ENCODE measurements at places on chromosomes 6 and 20.

DNA sequence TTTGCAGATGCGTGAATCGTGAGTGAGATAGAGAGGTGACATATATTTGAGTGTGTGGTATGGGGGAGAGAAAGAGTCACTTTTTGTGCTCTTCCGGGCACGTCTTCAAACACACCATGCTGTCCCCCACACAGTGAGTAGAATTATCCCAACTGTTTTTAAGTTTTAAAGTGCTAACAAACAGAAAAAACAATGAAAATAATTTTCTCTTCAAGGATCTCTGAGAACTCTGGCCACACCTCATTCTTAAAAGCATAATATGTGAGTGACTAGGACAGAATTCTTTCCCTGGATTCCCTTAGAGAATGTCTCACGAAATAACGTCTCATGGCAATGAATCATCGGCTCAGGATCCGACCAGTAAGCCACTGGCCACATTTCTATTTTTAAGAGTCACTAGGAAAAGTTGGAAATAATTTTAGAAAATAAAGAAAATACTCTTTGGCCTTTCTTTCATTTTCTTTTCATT, 235.7 kb upstream of the ZNF217 start:
- no peak for DNase-seq

DNA sequence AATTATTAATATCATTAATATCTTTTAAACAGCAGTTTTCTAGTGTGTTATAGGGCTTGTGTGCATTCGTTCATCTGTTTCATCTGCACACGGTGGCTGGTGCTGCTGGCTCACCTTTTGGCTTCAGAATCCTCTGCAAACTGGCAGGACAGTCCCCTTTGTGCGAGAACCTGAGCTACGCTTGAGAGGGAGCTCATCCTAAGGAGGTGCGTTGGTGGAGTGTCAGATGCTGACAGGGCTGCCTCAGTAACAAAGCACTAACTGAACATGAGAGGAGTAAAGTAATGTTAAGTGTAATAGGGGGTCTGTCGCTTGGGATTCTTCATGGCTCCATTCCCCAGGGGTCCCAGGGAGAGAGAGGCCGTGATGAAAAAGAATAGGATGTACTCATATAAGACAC, 22.4 kb downstream of the ELOVL2 start:
- DNase-seq = no peak

DNA sequence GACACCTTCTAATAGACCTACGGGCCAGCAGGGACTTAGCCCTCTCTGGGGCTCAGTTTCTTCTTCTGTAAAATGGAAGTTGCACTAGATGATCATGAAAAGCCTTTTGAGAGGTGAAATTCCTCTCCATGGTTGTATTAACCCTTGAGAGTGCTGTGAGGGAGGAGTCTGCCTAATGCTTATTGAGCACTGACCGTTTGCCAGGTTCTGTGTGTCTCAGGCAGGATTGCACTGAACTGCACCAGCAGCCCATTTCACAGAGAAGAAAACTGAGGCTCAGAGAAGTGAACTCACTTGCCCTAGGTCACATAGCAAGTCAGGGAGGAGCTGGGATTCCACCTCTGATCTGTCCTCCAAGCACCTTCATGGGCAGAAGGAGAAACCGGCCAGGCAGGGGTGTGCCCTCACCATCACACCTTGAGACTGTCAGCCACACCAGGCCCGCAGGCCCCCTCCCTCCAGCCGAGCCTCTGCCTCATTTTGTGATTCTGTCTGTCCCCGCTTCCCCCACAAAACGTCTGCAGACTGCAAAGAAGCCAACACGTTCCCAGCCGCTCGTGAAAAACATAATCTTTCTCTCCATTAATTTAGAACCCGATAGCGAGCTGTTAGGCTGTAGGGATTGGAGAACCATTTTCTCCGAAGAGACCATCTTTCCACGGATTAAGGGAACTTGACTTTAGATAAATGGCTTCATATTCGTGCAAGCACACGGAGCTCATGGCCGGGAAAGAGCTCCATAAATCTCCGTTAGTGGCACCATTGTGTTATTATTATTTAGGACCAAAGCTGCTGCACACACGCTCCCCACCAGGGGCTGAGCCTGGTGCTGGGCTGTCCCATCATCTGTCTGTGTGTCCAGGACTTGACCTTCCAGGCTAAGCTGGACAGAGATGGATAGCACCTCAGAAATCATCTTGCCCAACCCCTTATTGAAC, 46.0 kb downstream of the KIAA1755 start:
- no peak for DNase-seq

- DNase-seq = no peak
Observed at GRCh38 chr6:37665304-37665703, 32.4 kb downstream of the MDGA1 start.

DNA sequence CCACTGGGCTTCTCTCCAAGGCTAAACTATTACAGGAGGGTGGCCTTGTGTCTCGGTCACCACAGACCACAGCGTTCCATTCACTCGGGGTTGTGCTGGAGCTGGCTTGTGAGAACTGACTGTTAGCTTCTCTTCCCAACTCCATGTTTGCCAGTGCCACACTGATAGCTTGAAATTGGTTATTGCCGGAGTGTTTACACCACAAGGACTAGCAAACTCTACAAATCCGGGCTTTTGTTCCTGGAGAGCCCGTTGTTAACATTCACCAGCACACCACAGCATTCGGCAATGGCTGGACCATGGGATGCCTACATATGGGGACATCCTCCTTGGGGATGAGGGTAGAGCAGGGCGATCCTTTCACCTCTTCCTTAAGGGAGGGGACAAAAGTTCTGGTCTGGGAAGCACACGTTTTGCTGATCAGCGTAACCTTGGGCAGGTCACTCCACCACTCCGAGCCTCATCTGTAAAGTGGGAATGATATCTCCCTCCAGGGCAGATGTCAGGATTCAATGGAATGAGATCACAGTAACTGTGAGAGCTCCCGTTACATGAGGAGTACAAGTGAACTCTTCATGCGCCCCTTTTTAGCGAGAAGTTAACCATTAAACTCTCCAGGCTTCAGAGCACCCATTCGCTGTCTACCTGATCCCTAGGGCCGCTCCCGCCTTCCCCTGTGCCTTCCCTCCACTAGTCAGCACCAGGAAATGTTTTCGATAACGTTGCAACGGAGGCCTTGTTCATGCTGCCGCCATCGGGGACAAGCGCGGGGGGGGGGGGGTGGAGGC, 41.7 kb upstream of the TTPAL start:
- no peak for DNase-seq

GRCh38 chr20:25299806-25300205, 51.9 kb downstream of the PYGB start:
- no peak for DNase-seq

- DNase-seq = no peak
Observed at GRCh38 chr6:62740596-62740995, 454.6 kb upstream of the KHDRBS2 start.

DNA sequence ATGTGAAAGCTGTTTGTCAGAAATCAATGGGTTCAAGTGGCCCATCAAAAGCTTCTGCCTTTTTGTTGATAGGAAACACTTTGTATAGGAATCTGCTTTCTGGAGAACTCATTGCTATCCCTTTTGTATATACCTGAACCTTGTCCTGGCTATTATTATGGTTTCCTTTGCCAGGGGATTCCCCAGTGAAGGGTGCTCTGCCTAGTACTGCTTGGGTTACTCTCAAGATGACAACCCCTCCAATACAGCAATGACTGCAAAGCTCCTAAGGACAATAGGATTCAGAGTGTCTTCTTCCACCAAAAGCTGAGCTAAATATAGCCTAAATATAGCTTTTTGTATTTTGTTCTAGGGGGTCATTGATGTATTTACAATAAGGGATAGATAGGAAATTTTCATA, 54.0 kb upstream of the PTPRK start:
- DNase-seq = no peak

GRCh38 chr6:157954150-157955117, 27.2 kb upstream of the SYNJ2 start:
- no peak for DNase-seq

Measured in stimulated activated CD4-positive, alpha-beta T cell treated with anti-CD3 and anti-CD28 coated beads, TNF-alpha, amount 100 ng/mL, for 24 hours (primary cell).